ENCODE measurements at places on chromosomes 16 and 17.

GRCh38 chr17:37391146-37391545, 15.4 kb downstream of the C17orf78 start:
- DNase-seq, result no peak

DNA sequence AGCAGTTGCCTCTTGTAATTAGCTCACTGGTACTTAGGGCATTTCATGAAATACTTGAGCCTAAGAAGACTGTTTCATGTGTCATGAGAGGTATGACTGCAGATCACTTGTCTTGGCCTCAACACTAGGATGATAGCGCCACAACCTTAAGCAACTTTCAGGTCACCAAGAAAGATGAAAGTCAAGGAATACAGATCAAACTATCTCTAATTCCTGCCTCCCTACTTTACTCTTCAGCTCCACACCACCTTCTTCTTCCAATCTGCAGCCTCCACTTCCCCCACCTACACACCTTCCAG, 28.0 kb downstream of the GNA13 start:
- DNase-seq, result no peak

DNA sequence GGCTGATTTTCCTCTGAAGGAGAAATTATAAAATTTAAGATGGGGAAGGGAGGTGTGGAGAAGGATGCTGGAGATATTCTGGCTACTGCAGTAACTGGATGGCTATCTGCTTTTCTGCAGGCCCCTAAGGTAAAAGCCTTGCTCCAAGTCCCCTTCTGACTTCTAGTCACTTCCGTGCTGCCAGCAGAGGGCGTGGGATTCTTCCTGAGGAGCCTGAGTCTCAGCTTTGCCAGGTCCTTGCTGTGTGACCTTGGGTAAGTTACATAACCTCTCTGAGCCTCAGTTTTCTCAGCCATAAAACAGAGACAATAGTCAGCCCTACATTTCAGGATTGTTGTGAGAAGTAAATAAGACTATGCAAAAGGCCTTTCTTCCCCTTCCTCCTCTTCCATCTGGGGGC, 24.3 kb upstream of the TMEM220 start:
- DNase-seq, result peak; percentile 78

- no peak for DNase-seq
These were observed 230.7 kb upstream of the CDH5 start for GRCh38 chr16:66135838-66136237.

DNA sequence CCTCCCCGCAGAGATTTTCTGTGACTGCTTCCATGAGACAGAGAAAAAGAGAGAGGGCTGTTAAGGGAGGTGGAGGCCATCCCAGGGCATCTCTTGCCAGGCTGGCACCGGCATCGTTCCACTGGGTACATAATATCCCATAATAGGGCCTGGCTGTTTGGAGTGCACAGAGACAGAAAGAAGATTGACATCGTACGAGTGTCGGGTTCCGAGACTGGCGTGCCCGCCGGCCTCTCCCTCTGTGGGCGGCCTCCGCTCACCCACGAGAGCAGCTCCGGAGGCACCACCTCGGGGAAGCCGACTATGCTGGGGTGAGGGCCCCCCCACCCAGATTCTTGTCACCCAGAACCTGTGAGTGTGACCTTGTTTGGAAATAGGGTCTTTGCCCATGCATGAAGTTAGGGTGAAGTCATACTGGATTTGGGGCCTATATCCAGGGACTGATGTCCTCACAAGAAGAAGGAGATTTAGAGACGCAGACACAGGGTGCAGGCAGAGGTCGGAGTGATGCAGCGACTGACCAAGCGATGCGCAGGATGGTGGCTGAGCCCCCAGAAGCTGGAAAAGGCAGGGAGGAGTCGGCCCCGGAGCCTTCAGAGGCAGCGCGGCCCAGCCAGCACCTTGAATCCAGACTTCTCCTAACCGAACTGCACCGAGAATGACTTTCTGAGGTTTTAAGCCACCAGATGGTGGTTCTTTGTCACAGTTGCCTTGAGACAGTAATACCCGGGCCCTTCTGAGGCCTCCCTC, 101.8 kb upstream of the CIBAR2 start:
- DNase-seq, result no peak

DNA sequence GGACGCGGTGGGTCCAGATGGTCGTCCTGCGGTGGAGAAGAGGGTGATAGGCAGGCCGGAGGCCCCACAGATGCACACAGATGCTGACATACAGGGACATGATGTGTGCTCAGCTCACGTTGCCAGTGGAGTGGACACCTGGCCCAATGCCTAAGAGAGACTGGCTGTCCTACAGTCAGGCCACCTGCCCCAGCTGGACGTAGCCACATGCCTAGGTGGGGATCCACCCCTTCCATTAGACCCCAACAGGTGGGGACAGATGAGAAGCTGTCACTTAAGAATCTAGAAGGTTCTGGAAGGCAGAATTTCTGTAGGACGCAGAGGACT, 117.6 kb upstream of the ZNF750 start:
- DNase-seq, result no peak

GRCh38 chr17:57313097-57313835, 56.9 kb downstream of the MSI2 start:
- no peak for DNase-seq

- DNase-seq, result no peak
These were observed 205.7 kb downstream of the TANC2 start for GRCh38 chr17:63171428-63172393.

- no peak for DNase-seq
These were observed 197.6 kb downstream of the XYLT1 start for GRCh38 chr16:17273142-17273561.

DNA sequence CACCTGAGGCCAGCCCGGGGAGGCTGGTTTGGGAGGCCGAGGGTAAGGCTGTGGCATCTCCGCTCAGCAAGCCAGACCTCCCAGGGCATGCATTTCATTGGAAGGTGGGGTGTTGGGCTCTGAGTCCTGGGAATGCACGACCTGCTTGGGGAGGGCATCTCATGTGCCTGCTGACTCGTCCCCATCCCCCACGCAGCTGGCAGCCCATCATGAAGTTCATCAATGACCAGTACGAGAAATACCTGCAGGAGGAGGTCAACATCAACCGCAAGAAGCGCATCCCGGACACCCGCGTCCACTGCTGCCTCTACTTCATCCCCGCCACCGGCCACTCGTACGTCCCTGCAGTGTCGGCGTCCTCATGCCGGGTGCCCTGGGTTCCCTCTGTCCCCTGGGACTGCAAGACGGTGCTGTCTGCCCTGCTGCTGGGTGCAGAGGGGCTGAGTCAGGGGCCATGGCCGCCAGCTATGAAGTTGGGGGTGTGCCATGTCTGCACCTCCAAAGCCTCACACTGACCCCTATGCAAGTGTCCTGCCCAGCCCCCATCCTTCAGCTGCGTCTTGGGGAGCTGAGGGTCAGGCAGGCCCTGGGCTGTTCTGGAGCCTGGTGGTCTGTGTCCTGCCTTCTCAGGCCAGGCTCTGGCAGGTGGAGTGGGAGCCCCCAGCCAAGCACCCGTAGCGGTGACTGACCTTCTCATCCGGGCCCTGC, 347.9 kb downstream of the SEC14L1 start:
- no peak for DNase-seq

DNA sequence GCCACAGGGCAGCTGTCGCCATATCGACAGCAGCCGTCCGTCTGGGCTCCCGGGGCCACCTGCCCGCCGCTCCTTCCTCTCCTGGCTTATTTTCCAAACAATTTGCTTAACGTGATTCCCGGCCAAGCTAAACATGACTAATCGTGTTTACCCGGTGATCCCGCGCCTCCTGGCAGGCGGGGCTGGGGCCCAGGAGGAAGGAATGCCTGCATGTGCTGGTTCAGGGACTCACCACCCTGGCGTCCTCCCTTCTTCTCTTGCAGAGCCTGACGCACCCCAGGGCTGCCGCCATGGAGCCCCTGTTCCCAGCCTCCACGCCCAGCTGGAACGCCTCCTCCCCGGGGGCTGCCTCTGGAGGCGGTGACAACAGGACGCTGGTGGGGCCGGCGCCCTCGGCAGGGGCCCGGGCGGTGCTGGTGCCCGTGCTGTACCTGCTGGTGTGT, 6.1 kb downstream of the SSTR5 start:
- no peak for DNase-seq

DNA sequence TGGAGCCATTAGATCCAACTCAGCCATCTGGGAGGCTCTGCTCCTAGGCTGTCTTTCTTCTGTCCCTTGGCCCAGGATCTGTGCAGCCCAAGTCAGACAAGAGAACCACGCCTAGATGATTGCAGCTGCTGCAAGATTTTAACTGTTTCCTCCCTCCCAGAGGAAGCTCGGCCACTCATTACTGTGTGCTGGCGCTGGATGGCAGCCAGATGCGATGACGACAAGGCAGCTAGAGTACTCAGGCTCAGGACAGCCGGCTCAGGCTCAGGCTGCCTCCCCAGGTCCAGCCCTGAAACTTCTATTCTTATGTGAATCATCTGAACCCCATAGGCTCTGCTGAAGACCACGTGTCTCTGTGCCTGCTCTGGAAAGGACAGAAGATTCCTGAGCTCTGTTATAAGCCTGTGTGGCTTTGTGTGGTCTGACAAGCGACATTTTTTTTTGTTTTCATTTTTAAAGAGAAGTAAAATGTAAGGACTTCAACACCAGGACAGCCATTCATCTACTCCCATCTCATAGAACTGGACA, 32.1 kb upstream of the FBXW10B start:
- DNase-seq, result peak; percentile 41
